Stimulated activated CD8-positive, alpha-beta memory T cell treated with anti-CD3 and anti-CD28 coated beads, Interleukin-15, amount 100 ng/mL, for 1 hour (primary cell): ENCODE measurements at places on chromosomes 1 and 21.

DNA sequence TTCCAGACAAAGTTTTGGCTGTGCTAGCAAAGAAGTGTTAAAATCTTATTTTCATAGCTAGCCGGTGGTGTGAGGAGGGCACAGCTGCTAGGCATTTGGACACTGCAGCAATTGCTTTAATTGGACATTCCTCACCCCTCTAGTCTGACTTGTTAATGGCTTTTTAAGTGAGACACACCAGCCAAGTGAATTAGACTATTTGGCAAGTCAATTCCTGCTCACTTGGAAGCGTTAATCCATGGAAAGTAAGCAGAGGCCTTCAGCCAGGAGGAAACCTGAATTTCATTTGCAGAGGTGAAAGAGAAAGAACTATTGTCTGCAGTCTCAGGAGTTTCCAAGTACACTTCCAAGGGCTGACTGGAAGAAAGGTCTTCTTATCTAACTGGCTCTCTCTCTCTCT lies 175.7 kb downstream of the ST6GALNAC3 start:
- DNase-seq: no peak

DNA sequence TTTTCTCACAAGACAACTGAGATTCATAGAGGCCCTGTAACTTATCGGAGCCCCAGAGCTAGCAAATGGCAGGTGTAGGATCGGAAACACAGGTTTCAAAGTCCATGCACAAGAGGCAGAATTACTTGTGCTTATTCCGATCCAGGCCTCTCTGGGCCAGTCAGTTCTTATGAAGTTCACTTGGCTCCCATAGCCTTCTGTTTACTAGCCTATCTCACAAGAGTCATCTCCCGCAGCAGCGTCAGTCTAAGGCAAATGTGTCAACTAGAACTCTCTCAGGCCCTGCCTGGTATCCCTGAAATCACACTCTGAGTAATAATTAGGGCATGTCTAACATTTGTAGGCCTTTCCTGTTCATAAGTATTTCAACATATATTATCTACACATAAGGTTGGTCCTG lies 43.3 kb downstream of the PHC2 start:
- no peak for DNase-seq

GRCh38 chr1:179968994-179969919 lies 14.6 kb downstream of the CEP350 start:
- no peak for DNase-seq

DNA sequence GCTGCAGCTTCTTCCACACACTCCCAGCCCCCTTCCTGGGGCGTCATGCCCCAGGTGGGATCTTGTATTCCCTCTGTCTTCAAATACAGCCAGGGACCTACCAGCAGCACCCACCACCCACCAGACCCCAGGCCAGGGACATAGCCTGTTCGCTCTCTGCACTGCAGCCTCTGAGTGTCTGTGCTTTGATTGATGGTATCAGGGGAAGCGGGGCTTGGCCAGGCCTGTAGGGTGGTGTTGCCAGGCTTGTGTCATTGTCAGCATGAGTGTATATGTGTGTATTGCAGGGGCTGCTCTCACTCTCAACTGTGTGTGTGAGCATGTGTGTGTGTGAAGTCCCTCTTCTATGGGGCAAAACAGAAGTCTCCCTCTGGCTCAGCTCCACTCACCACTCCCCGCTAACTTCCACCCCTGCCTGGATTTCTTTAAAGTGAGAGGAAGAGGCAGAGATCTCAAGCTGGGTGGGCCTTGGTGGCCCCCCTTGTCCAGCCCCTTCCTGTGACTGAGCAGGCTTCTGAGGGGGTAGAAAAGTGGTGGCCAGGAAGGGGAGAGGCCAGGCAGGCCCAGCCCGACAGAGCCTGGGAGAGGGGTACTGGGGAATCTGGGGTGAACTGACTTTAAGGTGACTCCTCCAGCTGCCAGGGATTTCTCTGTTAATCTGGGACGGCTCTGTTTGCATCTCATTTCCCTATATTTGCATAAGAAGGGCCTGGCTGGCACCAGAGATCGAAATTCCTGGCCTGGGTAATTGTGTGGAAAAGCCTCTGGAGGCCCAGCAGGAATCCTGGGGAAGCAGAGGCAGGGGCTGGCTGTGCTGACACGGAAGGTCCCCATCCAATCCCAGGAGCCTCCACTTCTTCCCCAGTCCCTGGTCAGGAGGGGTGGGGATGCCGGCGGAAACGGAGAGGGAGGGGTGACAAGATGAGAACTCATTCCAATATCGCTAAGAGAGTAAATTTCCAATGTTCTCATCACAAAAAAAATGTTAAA lies 18.6 kb upstream of the ADGRB2 start:
- no peak for DNase-seq

- no peak for DNase-seq
These were observed 17.2 kb downstream of the SPOCD1 start for GRCh38 chr1:31798433-31799195.

GRCh38 chr21:35050348-35051286 lies 1.5 kb upstream of the RUNX1 start:
- DNase-seq: no peak
